ENCODE measurements at places on chromosomes 1 and 21.
A peak's percentile ranks its signal among the peaks of the same experiment; 100 is the strongest.

DNA sequence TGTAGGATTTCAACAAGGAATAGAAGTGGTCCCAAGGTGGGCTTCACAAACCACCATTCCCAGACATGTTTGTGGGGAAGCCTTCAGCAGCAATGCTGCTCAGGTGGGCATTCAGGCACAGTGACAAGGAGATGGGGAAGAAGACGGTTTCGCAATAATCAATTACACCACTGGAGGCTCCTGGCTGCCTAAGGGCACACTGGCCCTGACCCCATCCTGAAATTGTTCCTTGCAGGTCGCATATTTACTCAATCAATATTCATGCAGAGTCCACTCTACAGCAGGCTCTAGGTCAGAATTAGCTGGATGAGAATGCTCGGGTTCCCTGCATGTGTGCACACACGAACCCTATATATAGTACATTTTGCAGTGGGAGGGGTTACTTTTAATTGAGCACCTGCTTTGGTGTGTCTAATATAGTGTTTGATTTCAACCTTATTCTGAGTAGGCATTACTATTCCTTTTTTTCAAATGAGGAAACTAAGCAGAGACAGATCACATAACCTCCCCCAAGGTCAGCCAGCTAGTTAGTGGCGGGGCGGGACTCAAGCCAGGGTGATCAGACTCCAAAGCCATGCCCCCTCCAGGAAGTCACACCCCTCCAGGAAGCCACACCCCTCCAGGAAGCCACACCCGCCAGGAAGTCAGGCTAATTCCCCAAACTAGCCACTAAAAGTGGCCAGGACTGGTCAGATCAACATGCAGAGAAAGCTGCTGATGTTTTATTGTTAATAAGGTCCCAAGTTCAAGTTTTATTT is 106.5 kb downstream of the HLCS start:
- peak; percentile 79 for DNase-seq

- no peak for DNase-seq
Measured at GRCh38 chr1:28267633-28268032, 8.3 kb downstream of the SESN2 start.

- no peak for DNase-seq
Measured at GRCh38 chr1:11487196-11487751, 8.3 kb downstream of the DISP3 start.

DNA sequence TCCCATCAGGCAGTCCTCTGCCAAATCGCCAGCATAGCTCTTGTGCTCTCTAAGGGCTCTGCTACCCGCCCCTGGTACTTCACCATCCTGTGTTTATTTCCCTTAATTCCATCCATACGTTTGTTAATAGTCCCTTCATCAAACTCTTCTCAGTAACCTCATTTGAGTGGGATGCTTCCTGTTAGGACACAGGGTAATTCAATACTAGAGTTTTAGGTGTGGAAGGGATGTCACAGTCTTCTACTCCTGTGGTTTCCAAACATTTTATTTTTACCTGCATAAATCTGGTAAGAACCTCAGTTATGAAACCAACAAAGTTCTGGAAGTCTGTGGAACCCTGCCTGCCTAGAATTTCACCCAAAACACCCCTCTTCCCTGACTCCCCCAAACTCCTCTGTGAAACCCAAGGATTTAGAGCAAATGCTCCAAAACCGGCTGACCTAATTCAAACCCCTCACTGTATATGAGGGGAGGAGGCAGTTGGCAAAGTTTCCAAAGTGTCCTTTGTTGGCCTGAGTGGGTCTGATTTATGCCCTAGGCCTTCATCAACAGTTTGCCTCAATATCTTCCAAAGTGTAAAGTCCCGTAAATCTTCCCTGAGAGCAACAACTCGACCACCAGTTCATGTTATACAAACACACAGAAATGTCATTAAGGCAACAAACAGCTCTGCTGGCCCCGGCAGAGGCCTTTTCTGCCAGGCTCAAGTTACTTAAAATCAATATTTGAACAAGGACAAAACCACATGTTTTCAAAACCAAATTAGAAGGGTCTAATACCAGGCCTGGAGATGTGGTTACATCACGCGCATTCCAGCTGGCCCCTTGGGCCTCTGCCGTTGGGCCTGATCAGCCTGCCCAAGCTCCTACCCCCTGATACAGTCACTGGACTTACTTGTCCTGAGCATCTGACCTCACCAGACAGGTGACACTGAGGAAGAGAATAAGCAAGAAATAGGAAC is 82.4 kb upstream of the FGGY start:
- no peak for DNase-seq

DNA sequence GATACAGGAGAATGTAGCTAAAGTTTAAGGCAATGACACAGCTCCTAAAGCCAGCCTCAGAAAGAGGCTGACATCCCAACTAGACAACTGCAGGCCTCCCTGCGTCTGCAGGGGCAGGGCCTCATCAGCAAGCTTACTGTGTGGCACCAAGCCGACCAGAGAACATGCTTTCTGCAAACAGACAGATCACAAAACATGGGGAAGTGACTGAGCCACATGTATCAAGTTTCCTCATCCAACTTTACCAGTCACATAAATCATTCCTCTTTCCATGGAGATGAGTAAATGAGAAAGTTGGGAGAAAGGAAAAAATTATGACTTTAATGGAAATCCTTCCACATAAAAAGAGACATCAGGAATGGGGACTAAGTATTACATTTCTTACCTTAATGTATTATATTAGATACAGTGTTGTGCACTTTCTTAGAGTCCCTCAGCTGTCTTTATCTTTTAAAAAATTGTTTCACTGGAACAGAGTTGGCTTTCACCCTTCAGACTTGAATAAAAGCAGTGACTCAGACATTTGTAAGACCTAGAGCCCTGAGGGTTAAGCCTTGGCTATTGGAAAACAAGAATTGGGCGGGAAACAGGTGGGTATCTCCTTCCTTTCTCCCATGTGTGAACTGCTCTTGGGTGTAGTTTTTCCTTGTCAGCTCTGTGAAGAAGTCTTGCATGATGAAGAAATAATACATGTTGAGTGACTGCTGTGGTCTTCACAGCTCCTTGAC is 305.7 kb upstream of the SNX7 start:
- DNase-seq, result no peak

GRCh38 chr1:20485527-20486456 is at the start of gene CAMK2N1:
Gene CAMK2N1, minus strand, starts transcription at chr1:20486210. Its CDS starts 831 bp downstream, at chr1:20485379.
- peak; percentile 67 for DNase-seq

DNA sequence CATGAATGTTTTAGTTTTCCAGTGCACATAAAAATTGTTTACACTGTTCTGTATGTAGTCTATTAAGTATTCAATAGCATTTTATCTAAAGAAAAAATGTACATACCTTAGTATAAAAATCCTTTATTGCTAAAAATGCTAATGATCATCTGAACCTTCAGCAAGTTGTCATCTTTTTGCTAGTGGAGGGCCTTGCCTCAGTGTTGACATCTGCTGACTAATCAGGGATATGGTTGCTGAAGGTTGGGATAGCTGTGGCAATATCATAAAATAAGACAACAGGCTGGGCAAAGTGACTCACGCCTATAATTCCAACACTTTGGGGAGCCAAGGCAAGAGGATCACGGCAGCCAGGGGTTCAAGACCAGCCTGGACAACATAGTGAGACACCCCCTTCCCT is 9.0 kb downstream of the DYNLT5 start:
- peak; percentile 26 for DNase-seq

- no peak for DNase-seq
Measured at GRCh38 chr1:47211796-47212269, 20.2 kb downstream of the TAL1 start.

- no peak for DNase-seq
Measured at GRCh38 chr1:94314222-94314858, 77.0 kb upstream of the ARHGAP29 start.

- no peak for DNase-seq
Measured at GRCh38 chr1:204673909-204674649, 11.5 kb downstream of the LRRN2 start.

DNA sequence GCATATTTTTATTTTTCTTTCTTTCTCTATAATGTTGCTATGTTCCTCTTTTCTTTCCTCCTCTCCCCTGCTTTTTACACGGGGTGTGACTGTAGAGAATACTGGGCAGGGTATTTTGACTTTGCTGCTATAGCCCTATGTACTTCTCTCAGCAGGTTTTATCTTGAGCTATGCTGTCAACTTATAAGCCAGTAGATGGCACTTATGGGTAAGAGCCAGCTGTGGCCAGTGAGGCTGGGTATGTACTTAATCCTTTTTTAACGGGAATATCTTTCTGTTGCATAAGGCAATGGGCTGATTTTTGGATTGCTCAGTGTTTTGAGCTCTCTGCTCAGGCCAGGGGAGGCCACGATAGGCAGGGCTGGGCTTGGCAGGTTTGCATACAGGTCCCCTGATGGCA is 99.0 kb downstream of the KCNK2 start:
- no peak for DNase-seq

- DNase-seq, result no peak
Measured at GRCh38 chr1:7087888-7088287, 302.6 kb downstream of the CAMTA1 start.

GRCh38 chr21:37041706-37042271 is 31.1 kb downstream of the PIGP start:
- no peak for DNase-seq

- DNase-seq, result peak; percentile 32
Measured at GRCh38 chr1:169892927-169893644, 610 bp downstream of the SCYL3 start.

- no peak for DNase-seq
Measured at GRCh38 chr1:232617237-232617636, 12.7 kb downstream of the SIPA1L2 start.

- DNase-seq, result no peak
Measured at GRCh38 chr1:243503155-243503554, 247.3 kb downstream of the SDCCAG8 start.

- peak; percentile 64 for DNase-seq
Measured at GRCh38 chr1:110011527-110012041, 22.8 kb upstream of the STRIP1 start.

DNA sequence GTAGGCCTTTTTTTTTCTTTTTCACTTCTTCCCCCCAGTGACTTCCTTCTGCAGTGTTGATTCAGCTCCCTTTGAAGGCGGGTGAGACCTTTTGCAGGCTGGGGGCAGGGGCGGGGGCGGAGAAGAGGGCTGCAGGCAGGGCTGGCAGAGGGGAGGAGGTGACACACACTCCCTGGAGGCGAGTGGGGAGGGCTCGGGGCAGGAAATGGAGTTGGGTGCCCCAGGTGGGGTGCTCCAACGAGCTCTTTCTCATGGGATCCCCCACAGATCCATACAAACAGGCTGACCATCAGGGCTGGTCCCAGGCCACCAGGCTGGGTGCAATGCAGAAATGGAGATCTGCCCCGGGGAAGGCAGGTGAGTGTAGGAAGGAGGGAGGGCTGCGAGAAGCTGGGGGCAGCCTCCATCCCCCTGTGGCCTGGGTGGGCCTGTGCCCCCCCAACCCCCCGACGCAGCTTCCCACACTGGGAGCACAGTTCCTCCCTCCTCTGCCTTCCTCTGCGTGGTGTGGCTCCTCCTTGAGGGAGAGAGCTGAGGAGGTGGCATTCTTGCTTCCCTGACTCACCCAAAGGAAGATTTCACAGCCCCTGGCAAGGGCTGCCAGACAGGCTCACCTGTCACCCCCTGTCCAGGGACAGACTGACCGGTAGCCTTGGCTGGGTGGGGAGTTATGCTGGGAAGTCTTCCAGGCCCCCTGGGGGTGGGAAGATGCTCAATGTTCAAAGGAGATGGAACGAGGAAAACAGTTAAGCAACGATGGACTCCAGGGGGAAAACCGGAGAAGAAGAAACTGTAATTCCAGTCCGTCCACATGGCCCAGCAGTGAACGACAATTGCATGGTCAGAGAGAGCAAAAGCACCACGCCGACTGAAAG is 7.1 kb upstream of the ITGB2 start:
- peak; percentile 73 for DNase-seq

DNA sequence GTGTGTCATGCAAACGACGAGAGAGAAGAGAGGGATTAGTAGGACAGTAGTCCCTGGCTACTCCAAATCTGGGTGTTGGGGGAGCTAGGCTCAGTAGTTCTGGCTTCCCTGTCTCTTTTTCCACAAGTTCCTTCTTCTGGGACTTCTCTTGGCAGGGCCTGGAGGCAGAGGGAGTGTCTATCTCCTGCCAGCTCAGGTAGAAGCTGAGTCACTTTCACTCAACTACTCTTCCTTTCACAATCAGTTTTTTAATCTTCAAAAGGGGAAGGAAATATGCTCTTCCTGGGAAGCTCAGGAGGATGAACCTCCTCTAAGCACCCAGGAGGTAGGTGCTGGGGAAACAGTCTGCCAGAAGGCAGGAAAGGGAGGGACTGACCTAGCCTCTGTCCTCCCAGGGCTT is 35.2 kb upstream of the MAGOH start:
- DNase-seq, result no peak

GRCh38 chr1:224540535-224540934 is 75.6 kb upstream of the CNIH3 start:
- no peak for DNase-seq

- peak; percentile 41 for DNase-seq
Measured at GRCh38 chr1:150995896-150996295, 10.8 kb downstream of the MINDY1 start.

DNA sequence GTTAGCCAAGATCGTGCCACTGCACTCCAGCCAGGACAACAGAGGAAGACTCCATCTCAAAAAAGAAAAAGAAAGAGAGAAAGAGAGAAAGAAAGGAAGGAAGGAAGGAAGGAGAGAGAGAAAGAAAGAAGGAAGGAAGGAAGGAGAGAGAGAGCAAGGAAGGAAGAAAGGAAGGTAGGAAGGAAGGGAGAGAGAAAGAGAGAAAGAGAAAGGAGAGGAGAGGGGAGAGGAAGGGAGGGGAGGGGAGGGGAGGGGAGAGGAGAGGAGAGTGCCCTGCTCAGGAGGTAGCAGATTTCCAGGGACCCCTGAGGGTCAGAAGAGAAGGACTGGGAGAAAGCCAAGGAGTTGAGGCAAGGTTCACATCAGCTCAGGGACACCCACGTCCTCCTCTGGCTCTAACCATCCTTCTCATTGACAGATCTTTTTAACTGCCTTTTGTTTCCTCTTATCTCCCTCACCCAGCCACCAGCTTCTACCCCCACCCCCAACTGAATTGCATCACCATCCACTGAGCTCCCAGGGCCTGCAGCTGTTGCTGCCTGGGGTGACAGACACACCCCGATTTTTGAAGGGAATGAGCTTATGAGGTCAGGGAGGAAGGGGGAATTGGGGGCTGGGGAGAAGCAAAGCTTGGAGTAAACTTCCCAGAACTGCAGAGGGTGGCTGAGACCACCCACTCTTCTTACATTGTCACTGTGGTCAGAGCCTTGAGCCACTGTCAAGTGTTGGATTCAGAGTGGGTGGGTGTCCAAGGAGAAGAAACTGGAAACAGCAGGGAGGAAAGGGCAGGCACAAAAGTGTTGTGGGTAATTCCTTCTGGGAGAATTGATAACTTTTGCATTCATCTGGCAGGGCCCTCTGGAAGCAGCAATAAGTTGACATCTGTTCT is 91.6 kb downstream of the GLUL start:
- peak; percentile 15 for DNase-seq

DNA sequence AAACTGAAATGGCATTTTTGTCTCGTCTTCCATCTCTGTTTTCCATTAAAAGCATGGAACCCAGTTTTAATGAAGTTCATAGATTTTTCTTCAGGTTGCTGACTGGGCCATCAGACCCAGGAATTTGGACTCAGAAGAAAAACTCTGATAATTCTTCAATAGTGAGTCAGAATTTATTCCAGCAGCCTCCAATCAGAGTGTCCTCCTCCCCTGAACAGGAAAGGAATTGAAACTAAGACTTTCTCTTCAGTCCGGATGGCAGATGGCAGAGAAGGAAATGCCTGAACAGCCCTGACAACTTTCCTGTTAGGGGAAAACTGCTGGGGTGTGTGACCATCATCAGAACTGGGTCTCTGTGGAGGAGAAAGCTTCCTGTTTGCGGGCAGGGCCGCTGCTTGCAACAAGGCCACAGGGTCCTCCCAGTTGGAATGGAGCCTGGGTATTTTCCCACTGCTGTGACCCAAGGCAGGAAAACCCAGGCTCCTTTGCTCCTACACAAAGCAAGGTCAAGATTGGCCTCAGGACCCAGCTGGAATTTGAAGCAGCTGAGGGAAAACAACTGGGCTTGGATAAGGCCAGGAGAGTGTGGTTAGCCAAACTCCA is 20.7 kb downstream of the CD34 start:
- peak; percentile 92 for DNase-seq
